ENCODE measurements at places on chromosomes 7 and 10.

DNA sequence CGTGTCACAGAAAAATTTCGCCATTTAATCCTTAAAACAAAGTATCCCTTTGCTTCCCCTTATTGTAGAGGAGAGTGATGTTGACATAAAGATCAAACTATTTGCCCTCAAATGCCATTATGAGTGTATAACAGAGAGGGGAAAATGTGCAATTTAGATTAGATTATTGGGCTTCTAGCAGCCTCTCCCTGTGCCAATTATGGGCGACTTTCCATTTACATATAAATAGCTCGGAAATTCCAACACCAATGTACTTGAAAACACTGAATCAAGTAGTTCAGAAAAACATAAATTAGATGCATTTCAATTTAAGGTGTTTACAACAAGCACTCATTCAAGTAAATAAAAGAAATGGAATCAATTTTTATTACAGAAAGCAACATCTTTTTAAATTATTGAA is 64.6 kb upstream of the LRRN3 start:
- no peak for DNase-seq

- no peak for DNase-seq
These were observed 27.4 kb downstream of the CCDC3 start for GRCh38 chr10:12974078-12974477.

- DNase-seq: no peak
These were observed 310.3 kb upstream of the AKR1E2 start for GRCh38 chr10:4515721-4516120.

GRCh38 chr10:49837051-49837478 is 74.9 kb upstream of the OGDHL start:
- no peak for DNase-seq

- no peak for DNase-seq
These were observed 829.0 kb downstream of the TNS3 start for GRCh38 chr7:46752881-46753366.

DNA sequence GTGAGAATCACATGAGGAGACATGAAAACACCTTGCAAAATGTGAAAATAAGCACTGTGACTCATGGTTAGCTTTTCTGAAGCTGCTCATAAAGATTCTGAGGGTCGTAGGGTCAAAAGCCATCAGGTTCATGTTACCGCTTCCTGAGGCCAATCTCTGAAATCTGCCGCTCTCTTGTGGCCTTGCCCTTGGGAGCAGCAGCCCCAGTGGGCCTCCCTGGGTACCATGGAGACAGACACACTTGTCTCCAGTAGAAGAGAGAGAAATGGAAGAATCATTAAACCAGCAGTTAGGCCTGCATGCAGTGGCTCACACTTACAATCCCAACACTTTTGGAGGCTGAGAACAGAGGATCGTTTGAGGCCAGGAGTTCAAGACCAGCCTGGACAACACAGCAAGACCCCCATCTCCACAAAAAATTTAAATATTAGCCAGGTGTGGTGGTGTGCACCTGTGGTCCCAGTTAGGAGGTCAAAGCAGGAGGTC is 42.8 kb downstream of the NIPSNAP2 start:
- DNase-seq: no peak

GRCh38 chr10:48667960-48668590 is 16.6 kb upstream of the WDFY4 start:
- DNase-seq: no peak

- DNase-seq: no peak
These were observed 39.2 kb downstream of the AGAP3 start for GRCh38 chr7:151125470-151125845.

- DNase-seq: peak; percentile 28
These were observed 3.0 kb upstream of the FGF8 start for GRCh38 chr10:101778781-101779543.

DNA sequence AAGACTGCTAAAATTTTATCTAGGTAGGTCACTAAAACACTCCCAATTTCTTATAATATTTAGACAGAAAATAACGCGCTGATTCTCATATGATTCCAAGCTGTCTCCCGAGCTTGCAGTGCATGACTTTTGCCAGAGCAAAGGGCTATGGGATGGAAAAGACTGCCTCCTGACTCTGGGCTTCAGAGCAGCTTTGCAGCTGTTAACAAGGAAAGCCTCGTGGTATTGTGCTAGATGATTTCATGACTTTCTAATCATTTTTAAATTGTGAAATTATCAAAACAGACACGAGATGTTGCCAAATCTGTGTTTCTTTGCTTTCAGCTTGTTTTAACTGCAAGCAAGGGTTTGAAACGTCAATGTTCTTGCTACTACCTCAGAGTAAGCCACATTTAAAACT is 238.3 kb downstream of the AGMO start:
- DNase-seq: no peak

DNA sequence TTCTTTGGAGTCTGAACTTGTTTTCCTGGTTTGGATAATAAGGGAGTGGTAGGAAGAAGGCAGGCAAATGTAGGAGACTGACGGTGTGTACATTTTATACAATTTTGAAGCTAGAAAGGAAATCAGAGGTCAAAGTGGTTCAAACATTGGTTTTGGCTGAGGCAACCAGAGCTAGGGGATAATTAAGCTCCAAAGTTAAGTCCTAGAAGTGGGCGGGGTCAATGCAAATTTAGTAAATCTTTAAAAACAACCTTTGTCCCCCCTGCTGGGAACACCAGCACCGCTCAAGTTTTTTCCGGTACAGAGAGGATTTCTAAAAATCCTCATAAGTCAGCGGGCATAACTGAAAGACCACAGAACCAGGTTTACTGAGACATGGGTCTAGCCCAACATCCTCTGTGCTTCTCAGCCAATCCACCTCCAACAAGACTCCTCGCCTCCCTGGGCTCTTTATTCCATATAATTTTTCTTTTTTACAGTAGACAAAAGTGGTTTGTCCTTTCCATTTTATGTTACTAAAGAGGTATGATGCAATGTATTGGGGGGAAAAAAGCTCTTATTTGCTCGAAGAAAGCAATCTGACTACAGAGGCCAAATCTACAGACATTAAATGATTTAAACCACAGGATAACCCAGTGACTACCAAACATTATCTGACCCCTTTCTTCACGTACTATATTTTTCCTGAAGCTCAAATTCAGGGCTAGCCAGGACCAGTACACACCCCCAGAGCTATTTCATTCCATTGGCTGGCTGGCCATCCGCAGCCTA is 1.6 kb downstream of the GLUD1 start:
- DNase-seq: peak; percentile 22

GRCh38 chr7:142835487-142835886 is 19.4 kb upstream of the EPHB6 start:
- DNase-seq: no peak

- DNase-seq: no peak
These were observed 8.9 kb downstream of the C10orf53 start for GRCh38 chr10:49688261-49688846.

DNA sequence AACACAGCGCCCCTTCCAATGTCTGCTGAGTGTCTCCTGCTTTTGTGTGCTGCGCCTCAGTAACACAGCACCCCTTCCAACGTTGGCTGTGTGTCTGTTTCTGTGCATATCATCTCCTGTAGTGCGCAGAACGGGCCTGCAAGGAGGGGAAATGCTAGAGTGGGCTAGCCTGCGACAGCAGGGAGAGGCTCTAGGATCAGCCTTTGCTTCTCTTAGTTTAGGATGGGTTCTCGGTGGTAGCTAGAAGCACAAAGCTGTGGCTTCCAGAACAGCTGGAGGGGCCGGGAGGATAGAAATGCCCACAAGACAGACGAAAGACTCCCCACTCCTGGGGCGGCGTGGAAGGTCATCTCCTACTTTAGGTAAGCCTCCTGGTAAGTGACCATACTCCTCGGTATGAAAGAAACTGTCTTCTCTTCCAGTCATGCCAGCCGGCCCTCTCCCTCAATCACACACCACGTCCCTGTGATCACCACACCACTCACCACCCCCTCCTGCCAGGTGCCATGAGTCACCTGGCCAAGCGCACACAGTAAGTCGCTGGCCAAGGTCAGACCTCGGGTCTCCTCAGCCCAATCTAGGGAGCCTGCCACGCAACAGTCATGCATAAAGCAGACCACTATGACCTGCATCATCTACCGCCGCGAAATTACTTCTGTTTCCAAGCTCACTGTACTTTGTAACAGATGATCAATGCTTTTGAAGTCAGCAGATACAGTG is 4.8 kb downstream of the PITRM1 start:
- DNase-seq: no peak

- DNase-seq: no peak
These were observed 101.6 kb downstream of the HECTD2 start for GRCh38 chr10:91511549-91512330.

DNA sequence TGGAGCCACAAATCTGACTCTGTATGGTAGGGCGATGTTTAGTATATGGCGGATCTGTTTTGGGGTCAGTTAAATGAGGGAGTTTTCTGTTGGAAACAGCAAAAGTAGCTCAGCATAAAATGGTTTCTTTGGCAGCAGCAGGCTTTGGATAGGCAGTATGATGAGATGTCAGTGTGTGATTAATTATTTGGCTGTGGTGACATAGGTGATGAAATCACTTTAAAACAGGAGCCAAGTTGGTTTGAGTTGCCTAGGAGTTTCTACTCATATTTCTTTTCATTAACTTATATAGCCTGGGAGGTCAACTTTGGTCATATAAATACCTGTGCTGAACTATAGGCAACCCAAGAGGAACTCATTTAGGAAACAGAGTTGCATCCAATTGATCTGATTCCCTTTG is 291.2 kb downstream of the LRMDA start:
- no peak for DNase-seq

DNA sequence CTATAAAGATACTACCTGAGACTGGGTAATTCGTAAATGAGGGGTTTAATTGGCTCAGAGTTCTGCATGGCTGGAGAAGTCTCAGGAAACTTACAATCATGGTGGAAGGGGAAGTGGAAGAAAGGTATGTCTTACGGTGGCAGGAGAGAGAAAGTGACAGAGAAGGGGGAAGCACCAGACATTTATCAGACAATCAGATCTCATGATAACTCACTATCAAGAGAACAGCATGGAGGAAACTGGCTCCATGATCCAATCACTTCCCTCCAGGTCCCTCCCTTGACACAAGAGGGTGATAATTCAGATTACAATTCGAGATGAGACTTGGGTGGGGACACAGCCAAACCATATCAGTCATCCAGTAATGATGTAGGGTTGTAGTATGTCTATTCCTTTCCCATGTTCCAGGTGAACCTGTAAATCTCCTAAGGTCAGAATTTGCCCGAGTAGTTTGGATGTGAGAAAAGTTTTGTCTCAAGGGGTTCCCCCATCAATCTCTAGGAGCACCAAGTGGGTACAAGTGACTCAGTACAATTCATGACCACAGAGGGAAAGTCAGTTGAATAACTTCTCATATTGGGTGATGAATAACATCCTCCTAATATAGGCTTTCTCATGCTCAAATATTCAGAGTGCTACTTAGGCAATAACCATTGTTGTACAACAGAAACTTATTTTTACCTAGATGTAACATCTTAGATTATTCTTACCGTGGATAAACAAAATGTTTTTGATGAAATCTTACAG is 39.7 kb upstream of the MTPN start:
- DNase-seq: no peak

GRCh38 chr10:71216751-71217265 is 4.4 kb downstream of the UNC5B start:
- DNase-seq: no peak

- DNase-seq: no peak
These were observed 54.9 kb downstream of the ZNF487 start for GRCh38 chr10:43491855-43492254.

GRCh38 chr10:60417901-60418300 is 28.2 kb upstream of the ANK3 start:
- DNase-seq: no peak

DNA sequence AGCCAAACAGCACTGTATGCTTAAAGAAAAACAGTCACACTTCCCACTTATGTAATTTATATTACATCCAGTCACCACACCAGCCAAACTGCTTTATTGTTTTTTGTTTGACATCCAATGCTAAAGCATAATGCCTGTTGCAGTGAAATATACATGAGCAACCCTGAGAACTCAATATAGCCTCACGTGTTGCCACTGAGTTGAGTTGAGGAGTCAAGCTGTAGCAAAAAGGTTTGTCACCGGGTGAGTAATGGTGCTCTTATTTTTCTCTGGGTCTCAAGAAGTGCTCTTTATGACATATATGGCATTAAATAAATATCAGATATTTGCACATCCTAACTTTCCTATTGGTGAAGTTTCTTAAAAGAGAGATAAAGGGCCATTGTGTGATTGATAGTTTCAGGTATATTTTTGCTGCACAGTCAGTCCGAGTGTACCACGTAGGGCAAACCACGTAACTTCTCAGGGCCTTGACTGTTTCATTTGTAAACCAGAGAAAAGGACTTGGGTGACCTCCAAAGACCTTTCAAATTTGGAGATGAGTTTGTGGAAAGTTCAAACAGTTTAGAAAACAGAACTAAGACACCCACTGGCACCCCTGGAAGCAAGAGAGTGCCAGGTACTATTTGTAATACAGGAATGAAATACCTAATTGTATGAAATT is 168.5 kb downstream of the CFTR start:
- DNase-seq: no peak

DNA sequence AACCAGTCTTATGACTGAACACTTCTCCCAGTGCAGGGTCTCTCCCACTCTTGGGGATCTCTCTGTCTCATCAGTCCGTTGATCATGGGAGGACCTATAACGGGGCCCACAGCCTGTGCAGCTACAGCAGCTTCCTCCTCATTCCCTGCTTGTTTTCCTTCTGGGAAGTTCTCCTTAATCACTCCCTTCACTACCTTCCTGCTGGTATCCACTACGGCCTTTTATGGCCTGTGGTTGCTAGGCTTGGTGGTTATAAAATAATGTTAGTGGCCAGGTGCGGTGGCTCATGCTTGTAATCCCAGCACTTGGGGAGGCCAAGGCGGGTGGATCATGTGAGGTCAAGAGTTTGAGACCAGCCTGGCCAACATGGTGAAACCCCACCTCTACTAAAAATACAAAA is 3.5 kb upstream of the ZNF282 start:
- DNase-seq: no peak

GRCh38 chr7:30466266-30466665 is 12.3 kb downstream of the NOD1 start:
- no peak for DNase-seq

DNA sequence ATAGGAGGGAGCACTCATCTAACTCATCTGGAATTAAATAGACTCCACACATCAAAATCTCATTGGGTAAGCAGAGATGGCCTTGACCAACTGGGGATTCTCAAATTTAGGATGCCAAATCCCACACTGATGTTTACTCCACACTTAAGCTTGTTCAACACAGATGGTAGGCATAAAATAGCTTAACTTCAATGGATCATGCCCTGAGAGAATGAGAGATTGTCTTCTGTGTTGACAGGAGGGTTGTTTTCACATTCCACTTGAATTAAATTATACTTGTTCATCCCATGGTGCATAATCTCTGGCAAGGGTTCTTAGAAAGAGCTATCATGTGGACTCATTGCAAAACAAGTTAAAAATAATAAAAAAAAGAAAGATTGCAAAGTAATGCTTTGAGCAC is 391.4 kb downstream of the PLXDC2 start:
- DNase-seq: no peak

GRCh38 chr10:51382181-51382580 is 307.9 kb downstream of the PRKG1 start:
- DNase-seq: no peak

GRCh38 chr10:79181227-79181626 is 112.5 kb downstream of the ZMIZ1 start:
- DNase-seq: no peak

GRCh38 chr10:44178856-44179255 is 206.0 kb downstream of the CXCL12 start:
- no peak for DNase-seq
